ENCODE measurements at places on chromosomes 6 and 20.

- DNase-seq: no peak
Measured at GRCh38 chr6:12748411-12748810, 31.8 kb downstream of the PHACTR1 start.

GRCh38 chr6:36739947-36740817, 42.6 kb downstream of the RAB44 start:
- DNase-seq: no peak

- no peak for DNase-seq
Measured at GRCh38 chr6:157981132-157981394, 600 bp upstream of the SYNJ2 start.

- DNase-seq: no peak
Measured at GRCh38 chr6:31837369-31838113, 10.0 kb downstream of the HSPA1B start.

- DNase-seq: peak; percentile 55
Measured at GRCh38 chr6:110814102-110815014, 911 bp downstream of the CDK19 start.

- no peak for DNase-seq
Measured at GRCh38 chr6:33428966-33429749, 9.3 kb downstream of the SYNGAP1 start.

- peak; percentile 34 for DNase-seq
Measured at GRCh38 chr6:28802417-28803336, 121.1 kb downstream of the TRIM27 start.

DNA sequence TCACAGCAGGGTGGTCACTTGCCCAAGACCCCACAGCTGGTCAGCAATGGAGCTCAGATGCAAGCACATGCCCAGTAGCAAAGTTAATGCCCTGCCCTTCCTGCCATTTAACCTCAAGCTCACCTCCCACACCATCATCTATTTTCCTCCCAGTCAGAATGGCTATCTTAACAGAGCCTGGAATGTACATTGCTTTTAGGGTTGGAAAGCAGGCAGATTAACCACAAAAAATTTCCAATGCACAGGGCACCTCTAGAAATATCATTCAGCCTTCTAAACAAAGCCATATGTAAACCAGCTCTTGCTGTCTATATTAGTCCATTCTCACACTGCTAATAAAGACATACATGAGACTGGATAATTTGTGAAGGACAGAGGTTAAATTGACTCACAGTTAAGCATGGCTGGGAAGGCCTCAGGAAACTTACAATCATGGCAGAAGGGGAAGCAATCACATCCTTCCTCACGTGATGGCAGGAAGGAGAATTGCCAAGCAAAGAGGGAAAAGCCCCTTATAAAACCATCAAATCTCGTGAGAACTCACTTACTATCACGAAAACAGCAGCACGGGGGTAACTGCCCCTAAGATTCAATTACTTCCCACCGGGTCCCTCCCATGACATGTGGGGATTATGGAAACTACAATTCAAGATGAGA, 106.9 kb downstream of the FYN start:
- DNase-seq: peak; percentile 70

GRCh38 chr6:91436448-91436847, 849.6 kb upstream of the MAP3K7 start:
- no peak for DNase-seq

DNA sequence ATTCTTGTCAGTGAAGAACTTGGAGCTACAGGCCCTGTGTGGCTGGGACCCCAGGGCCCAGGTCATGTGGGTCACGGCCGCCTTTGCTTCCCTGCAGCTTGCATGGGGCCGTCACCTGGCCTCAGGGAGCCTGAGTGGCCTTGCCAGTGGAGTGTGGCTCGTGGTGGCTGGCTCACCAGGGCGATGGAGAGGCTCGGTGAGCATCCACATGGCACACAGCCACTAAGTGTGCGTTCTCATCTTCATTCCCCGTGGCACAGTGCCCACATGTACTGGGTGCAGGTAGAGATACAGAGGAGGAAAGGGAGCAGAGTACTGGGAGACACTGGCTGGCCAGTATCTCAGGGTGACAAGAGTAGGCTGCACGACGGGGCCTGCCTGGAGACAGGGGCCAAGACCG, 21.5 kb downstream of the MANBAL start:
- DNase-seq: no peak
